ENCODE measurements at places on chromosomes 1 and 21. TPM values are rescaled to one million over a fixed set of nuclear protein-coding genes. Genes with fewer than 3 reads are reported as not detected.

DNA sequence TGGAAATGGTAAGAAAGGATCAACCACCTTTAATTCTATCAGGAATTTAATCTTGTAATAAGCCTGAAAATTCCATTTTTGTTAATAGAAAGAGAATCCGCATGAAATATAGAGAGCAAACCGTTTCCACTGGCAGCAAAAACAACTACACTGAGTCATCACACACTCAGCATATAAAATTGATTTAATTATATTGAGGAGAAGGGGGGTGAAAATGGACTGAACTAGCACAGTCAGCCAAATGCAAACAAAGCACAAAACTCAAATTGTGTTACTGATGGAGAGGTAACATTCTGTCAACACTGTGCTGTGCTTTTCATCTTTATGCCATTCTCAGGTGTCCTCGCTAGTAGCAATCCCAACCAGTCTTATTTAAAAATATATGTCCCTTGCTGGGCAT lies 1583.9 kb downstream of the MRPL39 start:
- DNase-seq: no peak

GRCh38 chr1:214135886-214136285 lies 145.1 kb upstream of the SMYD2 start:
- DNase-seq: peak; percentile 26

DNA sequence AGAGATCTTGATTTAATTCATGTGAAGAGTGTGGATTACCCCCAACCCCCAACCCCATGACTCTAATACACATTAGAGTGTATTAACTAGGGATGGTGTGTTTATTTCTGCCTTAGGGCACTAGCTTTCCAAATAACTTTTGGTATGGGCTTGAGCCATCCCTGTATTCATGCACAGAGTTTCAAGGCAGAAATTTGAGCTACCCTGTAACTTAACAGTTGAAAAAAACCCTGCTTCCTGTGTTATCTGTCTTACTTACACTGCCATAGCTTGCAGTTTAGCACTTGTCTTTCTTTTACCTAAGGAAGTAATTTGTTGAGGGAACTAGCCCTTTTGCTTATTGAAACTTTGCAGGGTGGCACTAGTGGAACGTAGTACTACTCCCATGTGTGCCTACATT lies 6.3 kb downstream of the SRSF11 start:
- no peak for DNase-seq

DNA sequence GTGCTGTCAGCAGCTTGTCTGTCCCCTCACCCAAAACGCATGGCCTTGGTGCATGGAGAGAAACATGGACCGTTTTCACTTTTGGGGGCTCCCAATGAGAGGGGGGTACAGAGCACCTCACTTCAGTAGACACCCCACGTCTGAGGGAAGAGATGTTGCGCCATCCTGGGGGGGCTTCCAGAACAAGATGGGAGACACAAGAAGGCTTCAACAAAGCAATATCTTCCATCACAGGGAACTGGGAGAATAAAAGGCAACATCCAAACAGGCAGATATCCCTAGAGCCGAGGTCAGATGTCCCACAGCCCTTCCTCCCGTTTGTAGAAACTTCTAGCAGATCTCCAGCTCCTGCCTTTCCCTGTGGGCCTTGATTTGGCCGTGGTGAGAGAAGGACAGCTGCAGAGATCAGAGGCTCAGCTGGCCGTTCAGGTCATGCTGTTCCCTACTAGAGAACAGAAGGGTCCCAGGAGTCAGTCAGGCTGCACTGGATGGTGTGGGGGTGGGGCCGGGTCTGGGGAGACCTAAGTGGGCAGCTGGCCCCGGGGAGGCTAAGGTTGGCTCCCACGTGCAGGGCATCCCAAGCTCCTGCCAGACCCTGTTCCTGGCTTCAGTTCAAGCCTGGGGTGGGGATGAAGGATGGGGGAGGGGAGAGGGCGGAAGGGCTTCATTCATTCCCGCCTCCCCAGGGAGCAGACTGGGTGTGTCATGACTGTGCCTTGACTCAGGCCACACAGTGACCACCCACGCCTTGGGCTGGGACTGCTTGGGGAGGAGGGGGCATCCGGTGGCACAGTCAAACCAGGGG lies 4.4 kb downstream of the PLOD1 start:
- DNase-seq: no peak

DNA sequence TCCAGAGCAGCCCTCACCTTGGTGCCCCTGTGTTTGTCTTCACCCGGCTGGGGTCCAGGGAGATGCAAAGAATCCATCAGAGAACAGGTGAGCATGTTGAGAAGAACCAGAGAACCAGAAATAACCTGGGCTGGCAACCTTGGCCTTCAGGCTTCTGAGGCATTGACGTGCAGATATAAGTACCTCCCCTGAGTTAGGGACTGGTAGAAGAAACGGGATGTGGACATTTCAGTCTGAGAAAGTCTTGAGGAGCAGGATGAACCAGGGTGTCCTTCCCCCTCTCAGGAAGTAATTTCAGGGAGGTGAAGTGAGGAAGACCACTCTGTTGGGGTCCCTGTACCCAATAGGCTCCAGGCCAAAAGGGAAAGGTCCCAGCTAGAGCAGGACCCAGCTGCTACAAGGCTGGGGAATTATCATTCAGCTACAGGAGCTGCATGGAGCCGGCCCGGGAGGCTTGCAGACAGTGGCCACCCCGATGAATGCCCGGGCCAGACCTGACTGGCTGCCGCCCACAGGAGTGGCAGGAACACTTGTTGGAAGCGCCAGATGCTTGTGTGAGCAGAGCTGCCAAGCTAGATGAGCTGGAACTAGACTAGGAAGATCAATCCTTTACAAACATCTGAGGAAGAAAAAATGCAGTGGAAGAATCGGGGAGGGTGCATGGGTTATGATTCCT lies 1.7 kb upstream of the AURKAIP1 start:
- DNase-seq: no peak

NCF2 gene
- polyA plus RNA-seq: 2.0 TPM

MRPL9 gene
- polyA plus RNA-seq: 105 TPM

IQGAP3 gene
- 16.9 TPM for polyA plus RNA-seq

SLC26A9 gene
- not detected for polyA plus RNA-seq

HSD17B7 gene
- 6.0 TPM for polyA plus RNA-seq

Measured in BJ (cell line).